Iris pigment epithelial cell (primary cell): ENCODE measurements at places on chromosomes 12 and 14.

DNA sequence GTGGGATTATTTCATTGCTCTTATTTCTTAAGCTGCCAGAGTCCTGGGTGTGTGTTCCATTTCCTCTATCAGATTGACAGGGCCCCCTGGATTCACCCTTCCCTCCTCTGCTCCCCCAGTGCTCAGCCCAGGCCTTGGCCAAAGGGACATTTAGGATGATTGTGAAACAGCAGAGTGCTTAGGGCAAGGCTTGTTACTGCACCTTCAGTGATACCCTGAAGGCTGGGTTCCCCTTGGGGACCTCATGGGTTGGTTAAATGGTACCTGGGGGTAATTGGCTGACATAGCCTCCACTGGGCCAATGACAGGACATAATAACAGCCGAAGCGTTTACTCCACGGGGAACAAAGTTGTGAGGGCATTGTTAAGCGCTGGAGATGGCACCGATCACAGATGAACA lies 1.3 kb upstream of the KRT72 start:
- no peak for DNase-seq

DNA sequence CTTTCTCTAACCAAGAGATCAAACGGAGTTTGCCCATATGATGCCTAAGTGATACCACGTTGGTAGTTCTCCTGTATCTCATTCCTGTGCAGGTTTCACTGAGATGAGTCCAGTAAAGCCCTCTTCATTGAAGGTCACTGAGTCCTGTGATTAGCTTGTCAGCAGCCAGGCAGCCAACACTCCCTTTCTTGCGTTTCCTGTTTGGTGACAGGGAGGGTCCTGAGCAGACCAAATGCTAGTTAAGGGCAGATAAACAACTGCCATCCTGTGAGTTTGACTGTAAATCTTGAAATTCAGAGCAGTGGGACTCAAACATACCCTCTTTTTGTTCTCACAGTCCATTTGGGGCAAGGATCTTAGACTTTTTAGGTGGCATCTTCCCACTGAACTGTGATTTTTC lies 39.4 kb downstream of the ZNF641 start:
- DNase-seq, result no peak

DNA sequence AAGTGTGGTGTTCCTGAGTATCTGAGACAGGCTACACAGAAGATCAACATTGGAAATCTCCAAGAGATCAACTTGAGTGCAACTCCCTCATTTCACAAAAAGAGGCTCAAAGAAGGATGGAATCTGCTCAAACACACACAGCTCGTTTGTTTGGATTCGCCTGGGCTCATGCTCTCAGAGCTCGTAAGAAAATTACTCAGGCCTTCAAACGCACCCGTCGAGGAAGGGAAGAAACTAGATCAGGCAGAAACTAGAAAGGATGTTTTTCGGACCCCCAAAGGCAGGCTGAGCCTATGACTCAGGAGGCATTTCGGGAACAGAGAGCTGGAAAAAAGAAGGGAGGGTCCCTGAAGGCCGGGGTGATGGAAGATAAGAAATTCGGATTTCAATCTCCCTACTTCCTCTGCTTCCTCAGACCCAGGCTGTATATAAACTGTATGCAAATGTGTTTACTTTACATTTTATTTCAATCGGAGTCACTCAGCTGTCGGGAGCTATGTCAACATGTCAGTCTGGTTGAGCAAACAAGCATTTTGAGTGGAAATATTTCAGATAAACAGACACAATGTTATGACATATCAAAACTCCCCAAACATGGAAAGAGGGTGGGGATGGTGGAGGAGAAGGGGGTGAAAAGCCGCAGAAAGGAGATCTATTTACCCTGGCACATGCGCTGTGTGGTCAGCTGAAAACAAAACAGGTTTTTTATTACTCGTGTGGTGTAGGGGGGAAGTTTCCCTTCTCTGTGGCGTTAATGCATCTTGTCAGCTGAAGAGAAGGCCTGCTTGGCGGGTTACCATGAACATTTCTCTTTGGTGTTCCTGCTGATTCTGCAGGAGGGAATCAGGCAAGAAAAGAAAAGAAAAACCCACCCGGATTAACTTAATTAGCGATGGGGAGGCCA lies 129.1 kb upstream of the TBX3 start:
- DNase-seq, result peak; percentile 74

DNA sequence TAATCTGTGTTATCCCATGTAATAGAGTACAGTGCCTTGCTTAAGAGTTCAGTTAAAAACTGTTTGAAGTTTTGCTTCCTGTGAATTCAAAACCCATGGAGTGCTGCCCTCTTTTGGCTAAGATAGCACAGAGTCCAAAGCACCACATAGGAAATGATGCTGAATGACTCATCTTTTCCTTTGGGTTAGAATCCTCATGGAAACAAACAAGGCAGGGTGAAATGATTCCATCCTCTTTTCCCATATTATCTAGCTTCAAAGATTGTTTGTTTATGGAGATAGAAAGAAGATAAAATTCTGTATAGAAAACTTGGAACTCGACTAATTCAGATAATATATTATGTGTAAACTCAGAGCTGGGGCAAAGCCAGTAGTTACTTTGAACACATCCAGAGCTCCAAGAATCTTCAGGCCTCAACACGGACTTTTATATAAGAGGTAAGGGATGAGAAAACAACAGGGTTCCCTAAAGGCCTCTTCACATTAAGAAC lies 87.4 kb downstream of the OTOGL start:
- peak; percentile 93 for DNase-seq

- no peak for DNase-seq
Observed at GRCh38 chr14:86027990-86028389, 498.0 kb downstream of the FLRT2 start.

DNA sequence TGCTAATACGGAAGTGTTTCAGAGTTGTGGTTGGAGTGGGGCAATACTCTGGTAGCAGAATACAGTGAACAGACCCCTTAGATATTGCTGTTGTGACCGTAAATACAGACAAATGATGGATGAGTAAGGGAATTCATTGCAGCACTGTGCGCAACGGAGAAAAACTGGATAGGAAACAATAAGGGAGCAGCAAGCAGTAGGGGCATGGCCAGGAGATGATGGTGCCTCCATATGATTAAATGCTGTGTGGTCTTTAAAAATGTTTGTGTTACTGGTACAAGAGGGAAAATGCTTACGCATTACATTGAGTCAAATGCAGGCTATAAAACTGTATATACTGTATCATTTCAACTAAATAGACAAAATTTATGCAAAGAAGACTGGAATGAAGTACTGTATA lies 61.6 kb downstream of the EML1 start:
- peak; percentile 5 for DNase-seq

DNA sequence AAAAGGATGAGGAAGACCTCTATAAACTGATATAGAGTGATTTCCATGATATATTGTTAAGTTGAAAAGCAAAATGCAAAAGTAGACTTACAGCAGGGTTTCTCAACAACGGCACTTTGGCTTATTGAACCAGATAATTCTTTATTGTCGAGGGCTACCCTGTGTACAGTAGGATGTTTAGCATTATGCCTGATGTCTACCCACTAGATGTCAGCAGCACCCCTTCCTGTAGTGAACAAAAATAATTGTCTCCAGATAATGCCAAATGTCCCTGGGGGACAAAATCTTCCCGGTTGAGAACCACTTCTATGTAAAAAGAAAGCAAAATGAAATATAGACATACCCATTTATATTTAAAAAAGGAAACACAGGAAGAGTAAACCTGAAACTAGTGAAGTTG lies 32.4 kb downstream of the ABCD2 start:
- DNase-seq, result peak; percentile 35

- DNase-seq, result peak; percentile 60
Observed at GRCh38 chr12:53676656-53677015, 753 bp upstream of the ATP5MC2 start.

GRCh38 chr12:15563663-15564062 lies 225.5 kb downstream of the EPS8 start:
- DNase-seq, result peak; percentile 83

DNA sequence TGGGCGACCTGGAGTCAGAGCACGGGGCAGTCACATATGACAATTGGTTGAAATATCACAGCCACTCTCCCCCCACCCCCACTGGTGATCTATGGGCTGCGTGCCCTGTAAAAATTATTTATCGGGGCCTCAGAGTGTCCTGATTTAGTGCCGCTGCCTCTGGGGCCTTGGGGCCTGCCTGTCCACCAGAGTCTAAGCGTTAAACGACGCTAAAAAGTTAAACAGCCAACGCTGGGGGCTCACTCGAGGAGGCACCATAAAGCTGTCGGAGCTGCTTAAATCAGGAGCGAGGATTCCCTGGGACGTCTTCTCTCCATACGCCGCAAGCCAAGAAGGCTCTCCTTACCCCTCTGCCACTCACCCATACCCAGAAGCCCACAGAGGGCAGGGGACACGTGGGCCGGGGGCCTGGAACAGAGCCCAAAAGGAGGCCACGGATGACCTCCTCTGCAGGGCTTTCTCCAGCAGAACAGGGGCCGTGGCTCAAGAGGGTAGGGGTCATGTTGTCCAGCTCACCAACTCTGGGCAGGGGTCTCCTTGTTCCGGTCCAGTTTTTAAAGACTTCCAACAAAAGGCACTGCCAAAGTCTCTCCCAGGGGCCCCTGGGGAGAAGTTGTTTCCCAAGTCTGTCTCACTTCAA lies 42.2 kb downstream of the SMUG1 start:
- DNase-seq, result no peak

- peak; percentile 26 for DNase-seq
Observed at GRCh38 chr14:76832503-76832988, 6.3 kb downstream of the LRRC74A start.

GRCh38 chr14:75879031-75879430 lies 102.8 kb downstream of the TGFB3 start:
- DNase-seq, result peak; percentile 97

GRCh38 chr14:80988735-80989429 lies 33.5 kb downstream of the TSHR start:
- peak; percentile 12 for DNase-seq

- no peak for DNase-seq
Observed at GRCh38 chr12:51242120-51242519, 3.5 kb downstream of the DAZAP2 start.

GRCh38 chr14:92600318-92601053 lies 86.9 kb downstream of the RIN3 start:
- peak; percentile 94 for DNase-seq

GRCh38 chr14:26522967-26523366 lies 74.9 kb downstream of the NOVA1 start:
- DNase-seq, result peak; percentile 59

GRCh38 chr12:1810201-1810930 lies 10.0 kb upstream of the LRTM2 start:
- peak; percentile 75 for DNase-seq

- no peak for DNase-seq
Observed at GRCh38 chr14:102574281-102575159, 17.9 kb upstream of the RCOR1 start.

DNA sequence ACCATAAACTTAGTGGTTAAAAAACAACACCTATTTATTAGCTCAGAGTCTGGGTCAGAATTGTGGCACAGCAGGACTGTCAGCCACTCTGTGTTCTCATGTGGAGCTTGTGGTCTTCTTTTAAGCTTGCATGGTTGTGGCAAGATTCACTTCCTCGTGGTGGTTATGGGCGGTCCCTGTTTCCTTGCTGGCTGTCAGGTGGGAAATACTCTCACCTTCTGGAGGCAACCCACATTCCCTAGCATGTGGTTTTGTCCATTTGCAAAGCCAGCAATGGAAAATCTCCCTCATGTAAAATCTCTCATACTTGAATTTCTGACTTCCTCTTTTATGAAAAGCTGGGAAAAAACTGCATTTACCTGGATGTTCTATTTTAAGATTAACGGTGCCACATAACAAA lies 229.8 kb downstream of the ALX1 start:
- peak; percentile 11 for DNase-seq

GRCh38 chr14:89283327-89284060 lies 133.5 kb downstream of the FOXN3 start:
- no peak for DNase-seq

DNA sequence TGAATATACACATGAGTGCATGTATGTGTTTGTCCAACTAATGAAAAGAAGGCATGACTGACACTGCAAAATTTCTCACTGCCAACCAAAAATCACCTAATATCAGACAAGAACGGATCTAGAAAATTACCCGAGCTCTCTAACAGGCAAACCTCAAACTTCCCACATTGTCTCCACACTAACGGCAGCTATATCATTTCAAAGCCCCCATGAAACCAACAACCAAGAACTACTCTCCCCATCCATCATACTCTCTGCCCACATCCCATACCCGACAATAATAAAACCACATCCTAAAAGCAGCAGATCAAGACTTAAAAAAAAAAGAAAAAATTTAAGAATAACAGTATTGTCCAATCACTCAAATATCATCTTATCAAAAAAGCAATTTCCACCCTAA lies 227.1 kb downstream of the CEP128 start:
- no peak for DNase-seq

- DNase-seq, result no peak
Observed at GRCh38 chr12:110908377-110909152, 11.8 kb downstream of the MYL2 start.

DNA sequence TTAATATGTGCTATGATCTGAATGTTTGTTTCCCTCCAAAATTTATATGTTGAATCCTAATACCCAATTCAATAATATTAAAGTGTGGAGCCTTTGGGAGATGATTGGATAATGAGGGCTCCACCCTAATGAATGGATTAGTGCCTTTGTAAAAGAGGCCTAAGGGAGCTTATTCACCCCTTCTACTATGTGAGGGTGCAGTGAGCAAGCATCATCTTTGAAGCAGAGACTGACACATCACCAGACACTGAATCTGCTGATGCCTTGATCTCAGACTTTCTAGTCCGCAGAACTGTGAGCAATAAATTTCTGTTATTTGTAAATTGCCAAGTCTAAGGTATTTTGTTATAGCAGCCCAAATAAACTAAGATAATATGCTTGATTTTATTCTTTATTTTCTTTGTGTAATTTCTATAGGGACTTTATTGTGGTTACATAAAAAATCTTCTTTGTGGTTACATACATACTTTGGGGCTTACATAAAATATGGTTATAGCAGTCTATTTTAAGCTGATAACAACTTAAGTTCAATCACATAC lies 131.1 kb upstream of the SLC38A2 start:
- DNase-seq, result peak; percentile 28

DNA sequence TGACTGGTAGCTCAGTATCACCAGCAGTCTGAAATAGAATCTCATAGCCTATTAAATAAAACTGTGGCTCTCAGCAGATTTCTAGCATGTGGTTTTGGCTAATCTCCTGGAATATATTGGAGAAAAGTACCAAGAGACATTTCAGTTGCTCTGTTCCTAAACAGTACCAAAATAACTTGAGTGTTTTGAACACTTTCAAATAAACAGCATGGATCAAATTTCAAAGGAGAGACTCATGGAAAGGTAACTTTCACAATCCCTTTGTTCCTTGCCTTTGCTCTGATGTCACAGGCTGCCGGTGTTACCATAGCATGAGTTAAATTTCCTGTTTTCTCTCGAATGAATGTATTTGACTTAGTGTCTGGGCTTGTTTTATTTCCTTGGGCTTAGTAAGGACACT lies 3.4 kb downstream of the ARG2 start:
- peak; percentile 63 for DNase-seq

- no peak for DNase-seq
Observed at GRCh38 chr12:3520168-3520567, 29.2 kb downstream of the PRMT8 start.

GRCh38 chr12:87274594-87275245 lies 754.5 kb downstream of the C12orf50 start:
- DNase-seq, result peak; percentile 50

GRCh38 chr12:116385486-116386217 lies 108.2 kb upstream of the MED13L start:
- DNase-seq, result peak; percentile 40
